ENCODE measurements at places on chromosomes 7 and 10.

- no peak for DNase-seq
Measured at GRCh38 chr7:121419201-121420148, 23.4 kb upstream of the FAM3C start.

- no peak for DNase-seq
Measured at GRCh38 chr7:22230238-22230637, 126.7 kb downstream of the RAPGEF5 start.

GRCh38 chr7:77655836-77656455 lies 40.3 kb upstream of the RSBN1L start:
- DNase-seq: no peak

DNA sequence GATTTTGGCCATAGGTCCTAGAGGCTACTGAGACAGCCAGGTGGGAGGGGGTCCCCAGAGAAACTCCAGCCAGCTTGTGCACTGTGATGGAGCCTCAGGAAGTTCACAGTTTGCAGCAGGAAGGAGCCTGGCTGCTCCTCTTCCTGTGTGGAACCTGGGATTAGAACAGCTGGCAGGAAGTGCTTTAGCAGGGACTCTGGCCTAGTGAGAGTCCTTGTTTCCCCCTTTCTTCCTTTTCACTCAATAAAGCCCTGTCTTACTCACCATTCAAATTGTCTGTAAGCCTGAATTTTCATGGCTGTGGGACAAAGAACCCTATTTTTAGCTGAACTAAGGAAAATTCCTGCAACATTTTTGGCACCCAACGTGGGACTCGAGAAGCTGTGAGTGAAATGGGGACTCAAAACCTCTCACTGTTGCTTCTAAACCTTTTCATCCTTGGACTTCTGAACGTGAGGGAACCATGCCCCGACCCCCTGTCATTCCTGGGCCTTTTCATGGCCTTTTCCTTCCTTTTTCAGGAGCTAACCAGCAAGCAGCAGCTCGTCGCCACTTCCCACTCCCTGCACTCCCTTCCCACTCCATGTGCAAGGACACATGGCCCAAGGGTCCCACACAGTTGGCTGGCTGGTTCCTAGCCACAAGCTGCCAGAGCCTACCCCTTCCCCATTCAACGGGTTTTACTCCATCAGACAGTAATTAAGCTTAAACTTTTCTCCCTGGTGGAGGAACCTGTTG lies 32.8 kb upstream of the SORCS3 start:
- DNase-seq: no peak

GRCh38 chr7:31549611-31550010 lies 35.7 kb downstream of the ITPRID1 start:
- DNase-seq: no peak

DNA sequence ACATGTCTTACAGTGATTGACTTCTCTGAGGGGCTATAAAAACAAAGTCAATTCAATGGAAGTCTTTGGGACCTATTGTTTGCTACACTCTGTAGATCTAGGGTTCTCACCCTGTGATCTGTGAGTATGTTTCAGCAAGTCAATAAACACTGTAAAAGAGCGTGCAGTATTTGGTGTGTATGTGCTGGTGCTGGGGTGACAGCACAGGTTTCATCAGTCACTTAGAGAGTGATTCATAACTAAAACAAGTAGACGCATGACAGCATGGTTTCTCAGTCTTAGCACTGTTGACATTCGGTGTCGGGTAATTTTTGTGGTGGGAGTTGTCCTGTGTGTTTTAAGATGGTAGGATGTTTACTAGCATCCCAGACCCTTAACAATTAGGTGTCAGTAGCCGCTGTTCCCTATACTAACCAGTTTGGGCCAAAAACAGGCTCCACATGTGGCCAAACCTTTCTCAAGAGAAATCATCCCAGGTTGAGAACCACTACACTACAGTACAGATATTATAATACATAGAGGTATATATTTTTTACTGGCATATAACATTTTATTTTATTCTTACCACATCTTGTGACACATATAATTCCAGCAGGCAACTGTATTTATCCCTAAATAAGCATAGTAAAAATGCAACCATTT lies 411.8 kb downstream of the ARL4A start:
- no peak for DNase-seq

DNA sequence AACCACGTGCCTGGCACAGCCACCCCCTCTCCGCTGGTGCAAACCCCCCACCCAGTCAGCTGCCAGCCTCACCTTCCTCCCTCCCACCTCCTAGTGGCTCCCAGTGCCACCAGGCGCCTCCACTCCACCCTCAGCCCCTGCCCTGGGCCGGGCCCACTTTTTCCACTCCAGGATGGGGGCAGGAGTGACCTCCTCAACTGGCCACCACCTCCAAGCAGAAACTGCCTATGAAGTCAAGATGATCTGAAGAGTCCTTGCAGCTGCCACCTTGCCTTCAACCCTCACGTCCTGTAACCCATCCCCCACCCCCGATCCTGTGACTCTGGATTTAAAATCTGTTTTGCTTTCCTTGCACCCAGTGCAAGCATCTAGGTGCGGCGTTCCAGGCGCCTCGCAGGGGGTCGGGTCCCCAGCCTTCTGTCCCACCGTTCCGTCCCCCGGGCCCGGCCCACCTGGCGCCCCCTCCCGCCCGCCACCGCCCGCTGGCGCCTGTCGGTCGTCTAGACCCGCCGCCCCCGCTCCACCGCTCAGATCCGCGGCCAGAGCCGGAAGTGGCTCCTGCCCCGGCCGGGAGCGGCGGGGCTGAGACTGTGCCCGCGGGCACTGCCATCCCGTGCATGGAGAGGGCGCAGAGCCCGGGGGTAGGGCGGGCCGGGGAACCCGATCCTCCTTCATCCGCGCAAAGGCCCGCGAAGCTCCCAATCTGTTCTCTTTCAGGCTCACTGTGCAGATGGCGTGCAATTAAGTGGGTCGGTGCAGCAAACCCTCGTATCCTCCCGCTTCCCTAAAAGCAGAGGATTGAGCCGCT lies 51.2 kb upstream of the GTF2I start:
- DNase-seq: no peak

GRCh38 chr10:4945766-4946717 lies 17.2 kb upstream of the AKR1C1 start:
- DNase-seq: no peak

DNA sequence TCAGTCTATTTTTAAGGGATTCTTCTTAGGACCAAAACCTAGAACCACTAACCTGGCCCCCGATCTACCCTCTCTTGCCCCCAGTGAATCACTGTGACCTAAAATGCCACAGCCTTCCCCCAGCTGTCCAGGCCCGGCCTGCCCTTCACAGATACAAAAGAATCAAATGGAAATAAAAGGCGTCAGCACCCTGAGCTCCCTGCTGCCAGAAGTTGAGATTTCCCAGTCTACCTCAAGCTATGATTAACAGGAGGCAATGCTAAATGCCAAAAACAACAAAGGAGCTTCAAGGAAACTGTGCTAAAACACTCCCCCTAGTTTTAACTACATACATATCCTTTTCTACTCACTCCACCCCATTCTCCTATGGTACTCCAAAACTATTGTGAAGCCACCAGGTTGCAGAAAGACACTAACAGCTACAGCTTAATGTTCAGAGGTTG lies 67.8 kb downstream of the GSAP start:
- no peak for DNase-seq

DNA sequence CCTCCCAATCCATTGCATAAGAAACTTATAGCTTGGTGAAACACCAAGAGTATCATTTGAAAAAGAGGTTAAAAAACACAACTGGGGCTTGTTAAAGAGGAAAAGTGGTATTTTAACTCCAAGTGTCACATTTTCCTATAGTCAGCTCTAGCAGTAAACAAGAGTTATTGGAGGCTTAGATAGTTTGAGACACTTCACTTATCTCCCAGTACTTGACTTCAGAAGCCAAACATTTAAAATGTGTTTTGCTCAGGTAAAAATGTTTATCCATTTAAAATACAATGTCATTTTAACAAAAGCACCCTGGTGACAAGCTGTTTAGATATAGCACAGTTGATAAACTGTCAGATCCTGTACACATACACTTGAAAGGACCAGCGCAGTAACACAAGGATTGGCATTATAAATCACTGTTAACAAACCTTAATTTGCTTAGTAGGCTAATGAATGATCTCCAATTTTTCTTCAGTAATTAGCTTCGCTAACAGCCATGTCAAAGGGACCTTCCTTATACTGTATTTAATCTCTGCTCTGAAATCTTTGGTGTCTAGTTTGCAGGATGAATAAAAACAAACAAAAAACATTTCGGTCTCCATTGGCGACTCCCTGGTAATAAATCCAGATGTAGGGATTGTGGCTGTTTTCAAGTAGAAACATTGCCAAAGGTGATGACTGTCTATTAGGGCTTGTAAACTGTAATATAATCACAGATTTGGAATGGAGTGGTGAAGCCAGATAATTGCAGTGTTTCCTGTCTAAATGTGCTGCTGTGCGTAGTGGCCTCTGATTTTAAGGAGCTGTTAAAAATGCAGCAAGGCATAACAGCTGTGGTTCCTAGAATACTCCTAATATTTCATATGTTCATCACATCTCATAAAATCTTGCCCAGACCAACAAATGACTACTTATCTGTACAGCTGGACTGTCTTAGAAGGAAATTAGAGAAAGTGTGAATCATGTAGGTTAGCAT lies 545.1 kb downstream of the AUTS2 start:
- no peak for DNase-seq

DNA sequence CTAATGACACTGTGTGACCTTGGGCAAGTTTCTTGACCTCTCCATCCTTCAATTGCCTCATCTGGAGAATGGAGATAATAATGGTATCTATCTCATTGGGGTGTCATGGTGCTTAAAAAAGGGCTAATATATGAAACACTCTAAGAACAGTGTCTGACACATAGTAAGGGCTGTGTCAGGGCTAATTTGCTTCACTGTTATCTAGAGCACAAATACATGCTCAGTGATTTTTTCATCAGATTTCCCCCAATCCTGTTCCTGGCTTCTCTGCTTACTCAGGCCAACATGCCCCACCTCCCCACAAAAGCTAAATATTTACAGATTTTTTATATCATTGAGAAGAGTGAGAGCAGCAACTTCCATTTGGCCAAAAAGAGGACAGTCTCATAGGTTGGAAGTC lies 20.6 kb downstream of the WIPF3 start:
- no peak for DNase-seq

DNA sequence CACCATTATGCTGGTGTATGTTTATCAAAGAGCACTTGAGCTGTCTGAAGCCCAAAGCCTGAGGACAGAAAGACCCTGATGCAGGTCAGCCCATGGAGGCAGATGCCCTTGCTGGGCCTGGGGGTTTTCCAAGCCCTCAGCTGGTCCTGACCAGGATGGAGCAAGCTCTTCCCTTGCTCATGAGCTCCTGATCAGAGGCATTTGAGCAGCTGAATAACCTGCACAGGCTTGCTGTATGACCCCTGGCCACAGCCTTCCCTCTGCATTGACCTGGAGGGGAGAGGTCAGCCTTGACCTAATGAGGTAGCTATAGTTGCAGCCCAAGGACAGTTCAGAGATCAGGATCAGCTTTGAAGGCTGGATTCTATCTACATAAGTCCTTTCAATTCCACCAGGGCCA lies 13.0 kb downstream of the AQP1 start:
- peak; percentile 12 for DNase-seq

DNA sequence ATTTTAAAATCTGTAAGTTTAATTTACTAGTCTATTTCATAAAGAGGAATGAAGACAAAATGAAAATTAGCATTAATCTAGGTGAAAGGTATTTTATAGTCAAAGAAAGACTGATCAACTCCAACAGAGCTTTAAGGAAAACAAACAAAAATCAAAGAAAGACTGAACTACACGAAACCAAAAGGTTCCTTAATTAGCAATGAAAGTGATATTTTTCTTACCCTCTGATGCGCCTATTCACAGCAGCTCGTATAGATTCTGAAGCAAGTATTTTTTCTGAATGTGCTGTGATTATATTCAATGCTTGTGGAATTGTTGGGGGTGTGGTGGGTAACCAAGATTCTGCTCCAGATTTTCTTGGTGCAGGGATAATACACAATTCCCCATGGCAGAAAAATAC lies 11.8 kb downstream of the ECD start:
- DNase-seq: no peak

DNA sequence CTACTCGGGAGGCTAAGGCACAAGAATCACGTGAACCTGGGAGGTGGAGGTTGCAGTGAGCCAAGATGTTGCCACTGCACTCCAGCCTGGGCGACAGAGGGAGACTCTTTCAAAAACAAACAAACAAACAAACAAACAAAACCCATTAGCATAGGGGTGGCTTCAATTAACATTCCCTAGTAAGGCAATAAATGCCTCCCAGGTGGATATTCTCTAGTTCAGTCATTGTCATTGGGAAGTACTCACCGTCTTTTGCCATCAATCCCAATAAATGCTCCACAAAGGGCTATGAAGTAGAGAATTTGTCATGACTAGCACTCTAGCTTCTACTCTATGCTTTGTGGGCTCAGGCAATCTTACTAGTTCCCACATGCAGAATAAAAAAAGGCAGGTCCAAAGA lies 11.7 kb upstream of the TMEM254 start:
- no peak for DNase-seq

DNA sequence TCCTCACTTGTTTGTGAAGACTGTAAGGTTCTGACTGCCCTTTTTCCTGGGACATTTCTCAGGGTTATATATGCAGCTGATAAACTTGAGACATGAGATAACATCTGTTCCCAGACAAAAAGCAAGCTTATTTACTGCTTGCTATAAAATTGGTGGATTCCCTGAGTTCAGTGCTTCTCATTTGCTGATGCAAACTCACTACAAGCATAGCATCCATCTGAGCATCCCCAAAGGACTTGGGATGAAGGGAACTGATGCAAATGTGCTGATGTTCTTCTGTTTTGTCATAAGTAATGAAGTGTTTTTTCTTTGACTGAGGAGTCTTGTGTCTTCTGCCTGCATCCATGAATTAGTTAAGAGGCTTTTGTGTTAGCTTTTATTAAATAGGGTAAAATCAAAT lies 183.2 kb downstream of the ADK start:
- no peak for DNase-seq

- peak; percentile 14 for DNase-seq
Measured at GRCh38 chr7:112510001-112510742, 29.4 kb downstream of the LSMEM1 start.

- DNase-seq: no peak
Measured at GRCh38 chr10:114431414-114432135, 27.3 kb upstream of the AFAP1L2 start.

- no peak for DNase-seq
Measured at GRCh38 chr10:94225589-94225988, 137.2 kb downstream of the NOC3L start.

- no peak for DNase-seq
Measured at GRCh38 chr10:29628311-29628710, 6.5 kb downstream of the SVIL start.

DNA sequence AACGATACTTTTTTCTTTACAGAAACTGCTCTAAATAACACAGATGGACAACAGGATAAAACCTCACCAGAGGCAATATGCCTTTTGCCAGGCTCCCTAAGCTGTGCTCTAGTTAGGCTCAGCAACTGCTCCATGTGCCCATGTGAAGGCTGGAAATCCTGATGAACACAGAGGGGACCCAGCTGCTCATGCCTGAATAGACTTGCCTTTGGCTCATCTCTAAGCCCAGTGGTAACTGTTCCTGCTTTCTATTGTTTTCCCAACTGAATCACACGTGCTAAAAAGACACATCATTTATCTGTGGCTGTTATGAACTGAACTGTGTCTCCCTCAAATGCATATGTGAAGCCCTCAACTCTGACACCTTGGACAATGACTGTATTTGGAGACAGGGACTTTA lies 110.4 kb downstream of the RNF216 start:
- DNase-seq: no peak
